Activated naive CD4-positive, alpha-beta T cell treated with anti-CD3 and anti-CD28 coated beads for 36 hours (primary cell): ENCODE measurements at places on chromosomes 4 and X.
A peak's percentile ranks its signal among the peaks of the same experiment; 100 is the strongest.

GRCh38 chrX:67523002-67523681, 20.7 kb upstream of the AR start:
- DNase-seq: no peak

DNA sequence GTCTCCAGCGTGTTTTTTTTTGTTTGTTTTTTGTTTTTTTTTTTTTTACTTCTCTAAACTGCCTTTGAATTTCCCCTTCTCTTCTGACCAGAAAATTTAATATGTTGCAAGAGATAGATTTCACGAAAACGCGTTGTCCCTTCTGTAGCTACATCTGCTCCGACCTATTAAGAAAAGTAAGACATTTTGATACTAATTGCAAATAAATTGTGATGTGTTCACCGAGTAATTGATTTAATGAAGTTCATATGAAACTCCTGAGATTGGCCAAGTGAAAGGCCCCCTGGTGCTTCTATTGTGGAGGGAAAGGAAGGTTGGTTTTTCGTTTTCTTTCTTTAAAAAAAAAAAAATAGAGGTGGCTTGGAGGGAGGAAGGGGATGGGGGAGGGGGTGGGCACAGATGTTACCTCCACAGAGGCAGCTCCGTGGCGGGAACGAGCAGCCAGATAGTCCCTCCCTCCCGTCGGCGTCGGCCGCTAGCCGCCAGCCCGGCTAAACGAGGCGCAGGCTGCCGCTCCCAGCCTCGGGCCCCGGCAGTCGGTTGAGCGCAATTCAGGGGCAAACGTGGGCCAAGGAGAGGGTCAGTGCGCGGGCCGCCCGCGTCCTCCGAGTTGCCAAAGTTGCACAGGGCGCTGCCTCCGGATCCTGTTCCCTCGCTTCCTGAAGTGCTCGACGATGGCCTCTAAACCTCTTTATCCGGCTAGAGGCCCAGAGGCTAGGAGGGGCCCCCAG, 139.1 kb upstream of the ZIC3 start:
- DNase-seq: no peak

DNA sequence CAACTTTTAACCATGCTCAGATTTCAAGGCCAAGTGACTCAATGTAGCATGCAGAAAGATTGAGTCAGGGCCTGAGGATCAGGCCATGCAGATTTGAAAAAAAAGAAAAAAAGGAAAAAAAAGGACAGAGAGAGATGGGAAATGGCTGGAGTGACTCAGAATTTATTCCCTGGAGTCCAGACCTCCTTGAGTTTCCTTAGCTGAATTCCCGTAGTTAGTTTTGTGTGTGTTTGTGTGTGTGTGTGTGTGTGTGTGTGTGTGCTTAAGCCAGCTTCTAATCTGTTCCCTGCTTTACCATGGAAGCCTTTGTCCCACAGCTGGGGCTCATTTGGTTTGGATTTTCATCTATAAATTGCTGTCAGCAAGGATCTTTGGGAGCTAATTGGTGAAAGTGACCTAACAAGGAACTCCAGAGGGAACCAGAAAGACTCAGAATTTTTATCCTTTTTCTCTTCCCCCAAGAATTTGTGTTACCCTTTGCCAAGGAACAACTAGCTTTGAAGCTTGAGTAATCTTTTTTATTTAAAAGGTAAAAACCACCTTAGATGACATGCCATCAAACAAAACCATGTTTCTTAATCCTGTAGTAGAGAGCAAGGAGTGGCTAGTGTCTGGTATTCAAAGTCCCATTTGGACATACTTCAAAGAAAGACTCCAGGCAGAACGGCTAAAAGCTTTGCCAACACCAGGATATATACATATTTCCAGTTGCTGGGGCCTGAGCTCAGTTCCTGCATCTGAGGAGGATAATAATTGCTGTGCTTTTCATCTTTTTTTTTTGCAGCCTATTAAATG, 109.0 kb upstream of the DDIT4L start:
- DNase-seq: no peak

DNA sequence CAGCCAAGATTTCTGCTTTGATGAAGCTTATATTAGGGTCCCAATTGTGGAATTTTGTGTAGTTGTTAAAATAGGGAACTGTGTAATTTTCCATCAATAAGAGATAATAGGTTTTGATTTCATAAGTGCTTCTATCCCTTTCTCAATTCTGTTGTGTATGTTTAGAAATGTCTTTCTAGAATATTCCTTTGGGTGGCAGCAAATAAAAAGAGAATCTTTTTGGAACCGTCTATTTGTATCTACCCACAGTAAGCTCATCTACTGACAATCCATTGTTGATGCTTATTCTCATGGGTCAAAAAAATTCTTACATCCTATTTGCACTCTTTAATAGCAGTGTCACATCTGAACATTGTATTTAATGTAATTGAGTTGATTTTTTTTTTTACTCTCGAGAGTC, 61.7 kb downstream of the TMA16 start:
- no peak for DNase-seq

DNA sequence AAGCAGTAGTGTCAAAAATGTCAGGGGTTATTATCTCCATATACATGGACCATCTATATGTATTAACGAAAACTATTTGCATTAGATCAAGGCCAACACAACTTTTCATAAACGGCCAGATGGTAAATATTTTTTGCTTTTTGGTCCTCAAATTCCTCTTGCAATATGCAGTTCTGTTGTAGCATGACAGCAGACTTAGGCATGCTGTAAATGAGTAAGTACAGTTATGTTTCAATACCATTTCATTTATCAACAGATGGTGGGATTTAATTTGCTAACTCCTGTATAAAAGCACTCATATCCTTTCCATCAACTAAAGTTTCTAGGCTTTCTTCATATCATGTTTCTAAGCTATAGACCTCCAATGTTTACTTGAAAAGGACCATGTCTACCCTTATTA, 208.1 kb downstream of the ANKRD50 start:
- DNase-seq: no peak

DNA sequence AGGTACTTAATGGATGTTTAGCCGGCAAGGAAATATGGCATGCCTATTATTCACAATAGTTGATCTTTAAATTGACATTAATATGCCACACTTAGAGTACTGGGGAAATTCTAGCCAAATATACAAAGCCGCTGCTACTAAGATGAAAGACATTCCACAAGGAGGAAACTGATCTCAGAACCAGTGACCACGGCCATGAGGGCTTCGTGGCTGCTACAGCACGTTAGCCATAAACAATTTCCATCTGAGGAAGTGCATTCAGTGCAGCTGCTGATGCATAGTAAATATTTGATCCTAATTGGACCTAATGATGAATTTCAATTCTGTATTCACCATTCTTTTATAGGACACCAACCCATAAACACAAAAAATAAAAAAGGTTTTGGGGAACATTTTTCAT, 59.1 kb downstream of the SORBS2 start:
- DNase-seq: no peak

GRCh38 chr4:65083076-65083475, 587.2 kb downstream of the EPHA5 start:
- DNase-seq: no peak

DNA sequence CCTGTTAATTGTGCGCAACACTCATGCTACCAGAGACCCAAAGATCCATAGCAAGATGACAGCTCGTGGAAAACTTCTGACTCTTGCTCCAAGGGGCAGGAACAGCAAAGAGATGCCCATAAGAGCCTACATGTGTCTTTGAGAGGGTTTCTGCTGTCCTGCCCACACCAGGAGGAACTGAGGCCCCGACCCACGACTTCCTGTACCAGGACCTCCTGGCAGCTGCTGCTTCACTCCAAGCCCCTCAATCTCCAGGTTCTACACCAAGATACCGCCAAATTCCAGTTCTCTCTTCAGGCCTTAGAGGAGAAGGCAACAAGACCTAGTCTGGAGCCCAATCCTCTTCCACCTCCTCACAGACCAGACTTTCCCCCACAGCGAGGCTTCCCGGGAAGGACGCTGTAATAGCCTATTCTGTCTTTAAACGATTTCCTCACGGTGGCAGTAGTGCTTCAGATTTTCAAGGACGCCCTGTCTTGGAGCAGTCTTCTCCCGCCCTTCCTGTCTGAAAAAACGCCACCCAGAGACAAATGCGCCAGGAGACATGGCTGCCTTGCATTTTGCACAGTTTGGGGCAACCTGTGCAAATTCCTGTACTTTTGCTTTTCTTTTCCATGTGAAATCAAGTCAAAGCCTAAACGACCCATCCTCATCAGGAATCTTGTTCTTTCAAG, 230.2 kb upstream of the STK26 start:
- DNase-seq: no peak

- DNase-seq: no peak
Observed at GRCh38 chrX:141668371-141668770, 30.2 kb downstream of the SPANXD start.

GRCh38 chr4:124065422-124065821, 647.1 kb downstream of the ANKRD50 start:
- no peak for DNase-seq

DNA sequence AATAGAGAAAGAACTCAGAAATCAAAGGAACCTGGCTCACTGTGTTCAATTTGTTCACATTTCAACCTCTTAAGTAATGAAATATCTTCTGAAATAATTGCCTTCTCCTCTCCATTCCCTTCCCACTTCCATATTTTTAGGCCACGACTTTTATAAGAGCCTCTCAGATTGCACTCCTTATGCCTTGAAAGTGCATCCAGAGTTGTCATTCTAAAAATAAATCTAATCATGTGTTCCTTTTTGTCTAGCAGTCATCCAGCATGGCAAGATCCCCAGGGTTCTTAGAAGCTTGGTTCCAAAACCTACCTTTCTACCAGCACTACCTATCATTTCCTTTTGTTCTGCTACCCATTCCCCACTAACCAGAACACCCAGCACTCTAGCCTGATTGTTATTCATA, 42.4 kb upstream of the RPA4 start:
- no peak for DNase-seq

- peak; percentile 10 for DNase-seq
Observed at GRCh38 chrX:32530802-32531403, 680.4 kb downstream of the DMD start.

DNA sequence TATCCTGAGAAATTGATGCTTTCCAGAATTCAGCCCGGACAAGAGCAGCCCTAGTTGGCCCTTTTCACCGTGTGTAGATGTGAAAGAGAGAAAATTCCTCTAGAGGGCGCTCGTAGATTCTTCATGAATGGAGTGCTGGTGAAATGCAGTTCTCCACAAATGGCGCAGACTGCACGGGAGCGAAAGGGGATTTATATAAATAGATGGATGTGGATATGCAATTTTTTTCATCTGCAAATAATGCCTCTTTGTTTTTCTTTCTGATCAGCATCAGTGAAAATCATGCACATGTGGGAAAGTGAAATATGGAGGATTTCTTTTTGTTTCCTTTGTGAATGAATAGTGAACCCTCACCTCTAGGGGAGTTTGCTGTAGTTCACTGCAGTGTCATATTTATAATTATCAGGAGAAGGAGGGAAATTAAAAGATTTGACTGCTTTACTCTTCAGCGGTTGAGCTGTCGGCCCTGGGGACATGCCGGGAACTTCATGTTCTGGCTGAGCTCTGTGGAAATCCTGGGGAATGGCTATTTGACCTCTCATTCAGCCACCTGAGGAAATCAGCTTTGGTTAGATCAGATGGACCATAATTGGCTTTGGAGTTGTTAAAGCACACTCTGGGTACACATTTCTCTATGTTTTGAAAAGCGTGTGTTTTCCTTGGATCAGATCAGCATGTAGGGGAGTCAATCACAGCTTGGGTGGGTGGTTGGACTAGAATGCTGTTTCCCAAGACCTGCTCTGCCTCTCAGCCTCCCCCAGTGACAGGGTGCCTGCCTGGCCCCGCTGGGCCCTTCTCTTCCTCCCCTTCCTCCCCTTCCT, 115.0 kb upstream of the SHISA3 start:
- peak; percentile 49 for DNase-seq

DNA sequence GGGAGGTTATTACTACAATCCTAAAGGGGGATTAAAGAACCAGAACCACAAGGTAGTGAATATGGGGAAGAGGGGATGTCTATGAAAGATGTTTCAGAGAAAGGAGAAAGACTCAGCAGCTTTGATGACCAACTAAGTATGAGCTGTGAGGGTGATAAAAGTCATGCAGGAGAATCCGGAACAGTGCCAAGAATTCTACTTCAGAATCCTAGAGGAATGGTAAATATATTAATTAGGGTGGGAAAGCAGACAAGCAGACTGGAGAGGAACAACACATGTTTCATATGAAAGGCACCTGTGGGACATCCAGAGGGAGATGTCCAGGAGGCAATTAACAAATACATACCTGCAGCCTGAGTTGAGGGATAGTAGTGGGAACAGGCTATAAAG, 642.2 kb upstream of the DIPK2B start:
- DNase-seq: no peak

DNA sequence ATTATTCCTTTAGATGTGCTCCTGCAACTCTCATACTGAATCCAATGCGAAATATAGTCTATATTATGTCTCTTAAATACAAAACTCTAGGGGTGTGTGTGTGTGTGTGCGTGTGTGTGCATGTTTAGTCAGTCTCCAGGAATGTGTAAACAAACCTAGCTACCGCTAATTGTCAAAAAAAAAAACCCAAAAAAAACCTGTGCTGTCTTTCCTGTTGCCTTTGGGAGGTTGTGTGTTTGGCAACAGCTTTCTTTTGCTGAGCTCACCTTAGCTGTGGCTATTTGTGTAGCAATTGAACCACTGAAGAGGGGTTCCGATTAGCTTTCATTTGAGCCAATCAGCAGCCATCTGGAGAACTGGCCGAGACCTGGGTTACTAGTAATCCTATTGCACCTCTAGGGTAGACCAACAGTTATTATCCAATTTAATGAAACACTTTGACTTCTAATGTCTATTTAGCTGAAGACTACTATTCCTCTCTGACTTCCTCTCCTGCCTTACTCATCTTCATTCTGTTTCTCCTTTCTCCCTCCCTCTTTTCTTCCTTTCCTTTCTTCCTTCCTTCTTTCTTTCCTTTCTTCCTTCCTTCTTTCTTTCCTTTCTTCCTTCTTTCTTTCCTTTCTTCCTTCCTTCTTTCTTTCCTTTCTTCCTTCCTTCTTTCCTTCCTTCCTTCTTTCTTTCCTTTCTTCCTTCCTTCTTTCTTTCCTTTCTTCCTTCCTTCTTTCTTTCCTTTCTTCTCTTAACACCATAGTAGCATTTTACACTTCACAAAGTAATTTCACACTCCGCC, 471.1 kb downstream of the GBA3 start:
- DNase-seq: no peak

DNA sequence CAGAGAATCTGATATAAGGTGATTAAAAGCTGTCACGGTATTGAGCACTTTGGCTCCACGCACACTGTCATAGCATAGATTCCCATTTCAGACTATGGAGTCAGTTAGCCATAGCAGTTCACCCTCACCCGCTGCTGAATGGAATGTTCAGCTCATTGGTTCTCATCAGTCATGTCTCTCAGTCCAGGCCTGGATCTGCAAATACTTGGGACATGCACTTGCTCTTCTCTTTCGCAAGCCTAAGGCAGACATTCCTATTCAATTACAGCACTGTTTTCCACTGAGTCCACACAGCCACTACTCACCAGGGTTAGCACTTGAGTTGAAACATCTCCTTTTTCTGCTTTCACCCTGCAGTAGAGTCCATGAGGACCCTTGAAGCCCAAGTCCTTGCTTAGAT, 30.6 kb upstream of the SCML1 start:
- DNase-seq: no peak
